ENCODE measurements at places on chromosomes 5 and 9. TPM values are rescaled to one million over a fixed set of nuclear protein-coding genes. Genes with fewer than 3 reads are reported as not detected.

GRCh38 chr5:8912106-8912505, 633.8 kb downstream of the SEMA5A start:
- DNase-seq = no peak

- no peak for DNase-seq
Measured at GRCh38 chr9:4030751-4031150, 269.1 kb downstream of the GLIS3 start.

DNA sequence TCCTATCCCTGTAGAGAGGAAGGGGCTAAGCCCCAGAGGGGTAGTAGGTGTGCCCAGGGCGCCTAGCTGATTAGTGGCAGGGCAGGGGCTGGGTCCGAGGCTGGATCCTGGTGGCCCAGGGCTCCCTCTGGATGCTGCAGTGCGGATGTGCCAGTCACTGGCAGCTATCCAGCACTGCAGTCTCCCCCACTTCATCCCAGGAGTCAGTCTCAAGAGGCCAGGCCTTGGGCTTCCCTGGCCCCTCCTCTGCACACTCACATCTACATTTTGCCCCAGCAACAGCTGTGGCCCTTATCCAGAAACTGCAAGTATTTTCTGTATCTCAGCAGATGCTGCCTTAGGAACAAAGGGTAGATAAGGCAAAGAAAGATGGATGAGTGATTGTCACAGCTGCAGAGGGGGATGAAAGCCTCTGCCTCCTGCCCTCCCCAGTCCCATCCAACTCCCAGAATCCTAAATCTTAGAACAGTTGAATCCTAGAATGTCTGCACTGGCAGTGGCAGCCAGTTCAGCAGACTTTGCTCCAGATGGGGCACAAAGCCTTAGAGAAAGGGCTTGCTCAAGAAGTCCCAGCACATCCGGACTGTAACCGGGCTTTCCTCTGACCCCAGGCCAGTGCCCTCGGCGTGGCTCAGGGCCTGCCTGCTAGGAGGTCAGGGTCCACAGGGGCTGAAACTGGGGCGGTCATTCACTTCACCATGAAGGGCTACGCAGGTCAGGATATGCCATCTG, 1.6 kb downstream of the ANXA6 start:
- no peak for DNase-seq

DNA sequence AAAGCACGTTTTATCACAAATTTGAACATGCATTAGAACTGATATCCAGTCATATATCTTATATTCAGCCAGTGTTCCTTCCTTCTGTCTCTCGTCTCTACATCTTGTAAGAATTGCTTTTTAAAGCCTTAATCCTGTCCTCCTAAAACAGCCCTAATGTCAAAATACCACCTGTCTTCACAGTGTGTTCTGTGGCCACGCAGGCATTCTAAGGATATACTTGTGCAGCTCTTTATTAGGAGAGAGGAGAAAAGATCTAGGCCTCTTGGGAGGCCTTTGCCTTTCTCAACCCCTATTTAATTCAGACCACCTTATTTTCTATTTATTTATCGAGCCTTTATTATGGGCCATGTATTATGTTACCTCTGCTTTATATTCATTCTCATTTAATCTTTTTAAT, 78.3 kb downstream of the MAN2A1 start:
- DNase-seq = no peak

GRCh38 chr9:101470929-101471328, 35.4 kb upstream of the ALDOB start:
- DNase-seq = no peak

Gene WDR38
- 0.33 TPM for total RNA-seq

Gene OBP2B
- 0.88 TPM for total RNA-seq

Measured in breast epithelium (tissue), 4 donors.